Left colon (tissue), 2 donors: ENCODE measurements at places on chromosomes 2 and 18.
A peak's percentile ranks its signal among the peaks of the same experiment; 100 is the strongest.

DNA sequence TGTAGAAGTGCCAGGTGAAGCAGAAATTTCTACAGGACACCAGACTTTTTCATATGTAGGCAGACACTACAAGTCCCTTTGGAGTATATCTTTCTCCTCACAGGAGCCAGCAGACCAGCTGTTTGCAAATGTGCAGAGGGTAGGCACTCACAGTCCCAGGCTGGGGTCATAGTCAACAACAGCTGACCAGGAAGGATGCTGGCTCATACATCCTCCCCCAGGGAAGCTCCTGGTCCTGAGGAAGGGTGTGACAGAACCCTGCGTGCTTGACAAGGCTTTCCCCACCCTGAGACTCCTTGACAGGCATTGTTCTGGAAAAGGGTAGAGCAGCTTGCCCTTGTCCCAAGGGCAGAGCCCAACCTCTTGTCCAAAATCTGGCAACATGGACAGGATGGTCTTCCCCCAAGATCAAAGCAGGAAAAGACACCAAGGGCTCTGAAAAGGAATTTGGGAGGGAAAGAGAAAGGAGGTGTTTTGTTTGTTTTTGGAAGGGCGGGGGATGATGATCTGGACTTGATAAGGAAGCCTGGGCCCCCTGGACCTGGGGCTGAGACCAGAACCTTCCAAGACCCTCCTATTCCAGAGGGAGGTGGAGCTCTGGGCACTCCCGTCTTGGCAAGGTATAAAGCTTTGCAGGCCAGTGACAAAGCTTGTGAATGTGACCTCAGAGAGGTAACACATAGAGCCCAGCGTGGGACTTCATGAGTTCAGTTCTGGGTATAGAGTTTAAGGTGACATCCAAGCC lies 87.1 kb downstream of the GFPT1 start:
- DNase-seq = no peak

DNA sequence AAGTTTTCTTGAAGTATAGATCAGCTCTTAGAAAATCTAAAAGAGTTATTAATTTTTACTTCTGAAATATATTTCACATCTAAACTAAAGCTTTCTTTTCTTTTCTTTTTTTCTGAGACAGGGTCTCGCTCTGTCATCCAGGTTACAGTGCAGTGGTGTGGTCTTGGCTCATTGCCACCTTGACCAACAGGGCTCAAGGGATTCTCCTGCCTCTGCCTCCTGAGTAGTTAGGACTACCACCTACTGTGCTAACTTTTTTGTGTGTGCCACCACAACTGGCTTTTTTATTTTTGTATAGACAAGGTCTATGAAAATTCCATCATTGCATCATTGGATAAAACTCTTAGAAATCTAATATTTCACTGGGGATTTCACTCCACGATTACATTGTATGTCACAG lies 10.0 kb upstream of the ALPG start:
- DNase-seq = no peak

- no peak for DNase-seq
These were observed 101.8 kb upstream of the MYO3B start for GRCh38 chr2:170076189-170076588.

DNA sequence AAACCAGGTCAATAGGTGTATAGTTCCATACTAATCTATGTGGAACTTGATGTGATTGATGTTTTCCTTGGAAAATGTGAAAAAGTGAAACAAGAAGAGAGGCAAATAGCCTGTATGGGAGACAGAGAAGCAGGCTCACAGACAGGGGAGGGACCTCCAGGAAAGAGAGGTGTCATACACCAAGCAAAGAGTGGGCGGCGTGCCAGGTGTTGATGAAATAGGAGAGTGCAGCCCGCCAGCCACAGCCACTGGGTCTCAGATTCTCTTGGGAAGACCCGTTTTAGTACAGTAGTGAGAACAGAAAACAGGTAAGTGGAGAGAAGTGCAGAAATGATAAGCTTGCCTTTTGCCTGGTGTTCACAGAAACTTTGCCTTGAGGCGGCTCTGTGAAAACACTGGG lies 301.9 kb downstream of the ZNF407 start:
- DNase-seq = peak; percentile 19

GRCh38 chr2:175048275-175048674 lies 43.1 kb upstream of the CHN1 start:
- no peak for DNase-seq

DNA sequence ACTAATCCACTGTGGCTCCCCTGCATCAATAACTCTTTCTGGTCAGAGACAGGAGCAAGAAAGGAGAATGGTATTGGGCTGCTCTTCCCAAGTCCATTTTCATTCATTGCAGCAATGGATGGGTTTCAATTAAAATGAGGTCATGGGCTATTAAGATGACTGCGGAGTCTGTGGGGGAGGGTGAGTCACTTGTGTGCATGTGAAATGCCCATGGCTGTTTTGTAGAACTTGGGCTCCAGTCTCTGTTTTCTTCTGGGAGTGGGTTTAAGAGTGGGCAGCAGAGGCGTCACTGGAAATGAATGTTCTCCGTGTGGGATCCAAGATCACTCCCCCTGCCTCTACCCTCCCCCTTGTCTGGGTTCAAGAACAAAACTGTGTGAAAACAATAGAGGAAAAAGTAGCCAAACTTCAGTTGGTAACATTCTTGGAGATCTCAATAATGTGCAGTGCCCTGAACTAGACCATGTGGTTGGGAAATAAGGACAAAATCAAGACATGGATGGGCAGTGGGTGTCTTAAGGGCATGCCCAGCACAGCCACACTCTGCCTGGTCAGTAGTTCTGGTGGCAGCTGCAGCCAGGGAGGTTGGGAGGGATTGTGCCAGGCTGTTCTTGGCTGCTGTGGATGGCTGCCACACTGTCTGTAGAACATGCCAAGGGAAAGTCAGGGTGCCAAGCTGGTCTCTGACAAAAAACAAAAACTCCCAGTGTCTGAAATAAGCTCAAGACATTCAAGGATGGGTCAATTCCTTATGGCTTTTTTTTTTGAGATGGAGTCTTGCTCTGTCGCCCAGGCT lies 68.2 kb upstream of the CXCR4 start:
- DNase-seq = no peak

DNA sequence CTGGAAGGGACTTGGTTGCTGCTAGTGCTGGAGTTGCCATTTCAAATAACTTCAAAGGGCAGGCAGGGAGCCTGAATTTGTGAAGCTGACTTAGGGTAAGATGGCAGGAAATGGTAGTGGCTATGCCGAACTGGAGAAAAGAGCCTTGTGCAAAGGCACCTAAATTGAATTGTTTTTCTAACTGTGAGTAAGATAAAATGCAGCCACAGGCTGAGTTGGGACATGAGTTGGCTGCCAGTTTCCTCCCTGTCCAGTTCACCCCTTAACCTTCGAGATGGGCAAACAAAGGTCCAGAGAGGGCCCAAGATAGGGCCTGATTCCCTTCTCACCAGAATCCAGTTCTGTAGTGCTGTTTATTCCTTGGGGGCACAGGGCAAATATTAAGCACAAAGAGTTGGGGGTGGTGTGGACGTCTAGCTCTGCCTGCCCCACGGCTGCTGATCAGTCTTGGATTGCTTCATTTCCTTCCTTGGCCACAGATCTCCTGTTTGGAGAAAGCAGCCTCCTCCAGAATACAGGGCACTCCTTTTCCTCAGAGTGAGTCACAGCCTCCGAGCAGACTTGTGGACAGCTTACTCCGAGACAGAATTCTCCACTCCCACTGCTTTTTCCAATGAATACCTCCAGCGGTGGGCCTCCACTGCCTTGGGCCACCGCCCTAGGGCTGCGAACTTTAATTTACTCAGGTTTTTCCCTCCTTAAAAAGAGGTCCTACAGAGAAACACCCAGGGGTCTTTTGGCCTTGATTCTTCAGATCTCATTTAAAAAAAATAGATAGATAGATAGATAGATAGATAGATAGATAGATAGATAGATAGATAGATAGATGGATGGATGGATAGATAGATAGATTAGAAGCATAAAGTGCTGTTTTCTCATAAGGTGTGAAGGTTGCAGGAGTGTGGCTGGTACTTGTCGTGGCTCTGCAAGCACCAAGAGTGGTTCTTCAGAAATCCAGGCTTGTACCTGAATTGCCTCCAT lies 18.4 kb upstream of the SLC20A1 start:
- no peak for DNase-seq

DNA sequence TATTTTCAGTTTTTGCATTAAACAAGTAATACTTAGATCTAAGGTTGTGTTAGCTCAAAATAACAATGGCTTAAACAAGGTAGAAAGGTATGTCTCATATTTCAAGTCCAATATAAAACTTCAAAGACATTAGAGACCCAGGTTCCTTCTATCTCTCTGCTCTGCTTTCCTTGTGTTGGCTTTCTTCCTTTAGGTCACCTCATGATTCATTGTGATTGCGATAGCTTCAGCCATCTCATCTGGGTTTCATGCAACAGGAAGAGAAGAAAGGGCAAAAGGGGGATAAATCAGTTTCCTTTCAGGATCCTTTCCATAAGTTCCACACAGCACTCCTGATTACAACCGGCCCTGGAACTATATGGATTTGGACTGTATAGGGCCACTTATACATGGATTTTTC lies 16.0 kb upstream of the TBR1 start:
- DNase-seq = no peak

GRCh38 chr2:128808462-128809258 lies 490.0 kb upstream of the HS6ST1 start:
- no peak for DNase-seq
